NCI-H187 treated with DMSO at 0.1 percent for 48 hours (cell line): ENCODE measurements at places on chromosomes 4 and X.

- DNase-seq: no peak
Measured at GRCh38 chr4:2360396-2360730, 58.1 kb downstream of the ZFYVE28 start.

DNA sequence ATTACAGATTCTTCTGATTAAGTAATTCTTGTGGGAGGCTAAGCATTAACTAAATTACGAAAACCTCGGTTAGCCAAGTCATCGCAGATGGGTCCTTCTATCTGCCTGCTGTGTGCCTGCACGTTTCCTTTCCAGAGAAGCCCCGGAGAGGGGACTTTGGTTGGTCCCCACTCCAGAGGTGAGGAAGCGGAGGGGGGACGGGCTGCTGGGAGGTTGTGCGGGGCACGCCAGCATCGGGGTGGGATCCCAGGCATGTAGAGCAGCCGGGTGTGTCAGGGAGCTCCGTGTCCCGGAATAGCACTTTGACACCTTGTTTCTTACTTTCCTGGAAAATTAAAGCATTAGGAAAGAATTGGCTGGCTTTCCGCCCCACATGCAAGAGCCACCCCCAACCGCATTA lies 26.6 kb downstream of the PIGG start:
- no peak for DNase-seq

- DNase-seq: no peak
Measured at GRCh38 chr4:56127716-56128115, 179.0 kb downstream of the CEP135 start.

DNA sequence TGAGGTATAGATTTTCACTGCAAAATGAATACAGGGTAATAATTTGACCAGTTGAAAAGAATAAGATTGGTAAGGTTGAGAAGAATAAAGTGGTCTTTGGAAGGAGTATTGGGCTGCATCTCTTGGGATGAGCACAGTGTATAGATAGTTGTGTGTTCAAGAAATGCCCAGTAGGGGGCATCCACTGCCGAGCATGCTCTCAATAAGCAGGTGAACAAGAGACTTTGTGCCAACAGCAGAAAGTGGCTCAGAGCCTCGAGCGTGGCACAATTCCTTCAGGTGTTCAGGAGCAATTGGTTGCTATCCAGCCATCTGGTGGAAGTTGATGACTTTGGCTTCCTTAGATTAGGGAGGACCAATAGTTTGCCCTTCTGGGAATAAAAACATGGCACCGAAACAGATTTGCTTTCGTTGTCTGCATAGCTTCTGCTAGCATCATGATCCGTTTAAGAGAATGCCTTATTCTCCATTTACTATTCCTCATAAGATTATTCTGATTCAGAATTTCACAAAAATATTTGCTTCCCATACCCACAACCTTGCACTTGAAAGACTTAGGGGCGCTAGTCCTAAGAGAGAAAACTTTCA lies 258.1 kb upstream of the NEIL3 start:
- no peak for DNase-seq

DNA sequence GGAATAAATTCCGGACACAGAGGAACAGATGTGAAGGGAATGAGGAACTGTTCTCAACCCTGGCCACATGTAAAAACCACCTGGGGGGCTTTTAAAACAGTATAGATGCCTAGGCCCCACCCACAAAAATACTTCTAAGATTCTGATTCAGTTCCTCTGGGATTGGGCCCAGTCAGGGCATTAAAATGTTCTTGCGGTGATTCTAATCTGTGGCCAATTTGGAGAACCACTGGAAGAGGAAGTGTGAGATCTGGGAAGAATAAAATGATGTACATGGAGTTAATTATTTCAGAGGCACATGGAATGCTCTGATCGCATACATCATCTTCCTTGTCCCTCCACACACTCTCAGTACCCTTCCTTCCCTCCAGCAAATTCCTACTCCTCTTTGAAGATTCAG lies 192.2 kb downstream of the APBB2 start:
- no peak for DNase-seq

- DNase-seq: no peak
Measured at GRCh38 chr4:23857367-23857959, 32.4 kb downstream of the PPARGC1A start.

DNA sequence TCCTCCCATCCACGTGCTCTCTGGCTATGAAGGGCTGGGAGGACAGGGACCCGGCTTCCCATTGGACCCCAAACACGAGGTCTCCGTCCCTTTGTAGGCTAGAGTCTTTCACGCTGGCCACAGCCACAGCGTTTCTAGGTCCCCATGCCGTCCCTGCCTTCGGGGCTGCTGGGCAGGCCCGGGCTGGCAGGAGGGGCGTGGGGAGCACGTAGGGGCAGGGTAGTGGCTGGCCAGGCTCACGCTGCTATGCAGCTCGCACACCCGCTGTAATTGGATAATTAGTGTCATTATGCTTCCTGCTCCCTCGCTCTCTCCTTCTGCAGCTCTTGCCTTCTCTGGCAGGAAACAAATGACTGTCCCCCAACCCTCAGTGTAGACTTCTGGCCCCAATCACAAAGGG lies 9.8 kb downstream of the ATP2B3 start:
- DNase-seq: no peak

DNA sequence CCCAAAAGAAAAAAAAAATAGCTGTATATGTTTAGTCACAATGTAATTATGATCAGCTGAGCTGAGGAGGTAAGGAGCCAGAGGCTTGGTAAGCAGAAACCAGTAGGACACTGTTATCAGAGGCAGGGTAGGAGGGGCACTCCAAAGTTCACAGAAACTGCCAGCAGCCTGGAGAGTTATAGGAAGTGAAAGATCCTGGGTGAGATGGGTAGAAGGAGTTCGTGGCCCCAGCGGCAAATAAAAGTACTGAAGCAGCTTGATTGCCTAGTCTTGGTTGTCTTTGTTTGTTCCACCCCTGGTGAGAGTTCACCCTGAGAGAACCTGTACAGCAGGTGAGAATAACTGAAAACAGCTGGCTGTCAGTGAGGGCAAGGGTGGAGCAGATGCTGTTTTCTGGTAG lies 340.8 kb downstream of the ADGRL3 start:
- no peak for DNase-seq

- DNase-seq: no peak
Measured at GRCh38 chrX:38895775-38896174, 94.5 kb downstream of the MID1IP1 start.

- DNase-seq: no peak
Measured at GRCh38 chr4:7331682-7332000, 103.1 kb downstream of the PSAPL1 start.

DNA sequence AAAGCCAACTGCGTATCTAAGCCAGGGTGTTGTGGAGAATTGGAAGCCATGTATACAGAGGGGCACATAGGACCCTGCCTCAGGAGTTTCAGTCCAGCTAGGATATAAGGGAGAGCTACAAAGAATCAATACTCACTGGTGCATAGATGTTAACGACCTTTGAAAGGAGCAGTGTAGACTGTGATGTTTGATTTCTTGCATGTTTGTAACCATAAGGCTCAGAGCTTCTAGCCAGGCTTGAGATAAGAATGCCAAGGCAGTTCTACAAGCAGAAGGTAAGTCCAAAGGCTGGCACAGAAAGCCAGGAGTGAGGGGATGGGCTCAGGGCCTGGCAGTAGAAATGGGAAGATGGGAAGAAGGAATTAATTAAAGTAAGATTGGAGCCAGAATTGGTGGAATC lies 75.7 kb downstream of the CC2D2A start:
- no peak for DNase-seq

- DNase-seq: no peak
Measured at GRCh38 chr4:169724260-169724659, 33.5 kb downstream of the HPF1 start.

DNA sequence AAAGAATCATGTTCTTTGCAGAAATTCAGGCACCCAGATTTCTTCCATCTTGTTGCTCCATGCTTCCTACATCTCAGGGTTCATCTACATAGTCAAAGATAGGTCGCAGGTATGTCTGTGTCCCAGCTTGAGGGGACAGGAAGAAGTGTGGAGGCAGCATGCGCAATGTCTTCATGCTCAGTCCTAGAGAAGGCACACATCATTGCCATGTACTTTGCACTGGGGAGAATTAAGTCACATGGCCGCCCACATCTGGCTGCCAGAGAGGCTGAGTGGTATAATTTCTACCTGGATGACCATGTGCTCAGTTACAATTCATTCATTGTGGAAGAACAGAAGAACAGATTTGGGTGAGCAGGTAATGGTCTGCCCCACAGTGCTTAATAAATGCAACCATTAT lies 54.1 kb downstream of the GAB1 start:
- DNase-seq: no peak

- no peak for DNase-seq
Measured at GRCh38 chr4:3879681-3880614, 113.8 kb downstream of the ADRA2C start.

GRCh38 chrX:85454295-85454694 lies 74.8 kb upstream of the POF1B start:
- DNase-seq: no peak

GRCh38 chr4:159506801-159507517 lies 404.1 kb downstream of the RAPGEF2 start:
- DNase-seq: no peak

DNA sequence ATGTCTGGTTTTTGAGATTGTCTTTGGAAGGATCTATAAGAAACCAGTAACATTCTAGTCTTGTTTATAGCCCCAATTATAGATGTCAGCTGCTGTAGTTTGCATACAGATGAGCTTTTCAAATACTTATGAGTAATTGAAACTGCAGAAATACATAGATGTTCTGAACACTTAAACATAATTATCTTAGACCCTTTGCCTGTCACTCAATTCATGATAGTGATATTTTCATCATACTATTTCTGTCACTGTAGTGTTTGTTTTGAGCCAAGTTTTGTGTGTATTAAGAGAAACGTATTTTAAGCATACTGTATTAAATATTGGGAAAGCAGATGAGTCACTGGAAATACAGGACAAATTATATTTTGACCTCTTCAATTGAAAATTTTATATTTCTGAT lies 69.8 kb upstream of the SMARCA5 start:
- no peak for DNase-seq

GRCh38 chr4:72977936-72978485 lies 91.5 kb downstream of the COX18 start:
- DNase-seq: no peak

DNA sequence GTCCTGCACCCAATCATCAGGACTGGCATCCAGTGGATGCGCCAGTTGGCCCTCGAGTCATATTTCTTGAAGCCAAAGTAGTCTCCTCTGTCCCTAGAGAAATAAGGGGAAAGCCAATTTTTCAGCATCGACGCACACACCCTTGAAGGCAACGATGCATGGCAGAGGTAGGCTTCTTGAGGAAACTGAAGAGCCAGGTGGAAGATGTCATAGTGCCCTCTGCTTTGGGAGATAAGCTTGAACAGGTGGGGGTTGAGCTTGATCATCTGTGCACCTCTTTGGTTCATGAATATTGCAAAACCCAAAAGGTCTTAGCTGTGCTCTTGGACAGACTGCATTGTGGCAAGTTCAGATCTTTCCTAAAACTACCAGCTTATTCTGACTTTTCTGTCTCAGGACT lies 34.6 kb upstream of the WDR1 start:
- DNase-seq: peak; percentile 23

GRCh38 chr4:77710059-77710458 lies 104.4 kb downstream of the CXCL13 start:
- DNase-seq: no peak

- DNase-seq: no peak
Measured at GRCh38 chrX:97616883-97617530, 733.3 kb downstream of the RPA4 start.

- no peak for DNase-seq
Measured at GRCh38 chr4:55820279-55820678, 689 bp downstream of the EXOC1L start.

DNA sequence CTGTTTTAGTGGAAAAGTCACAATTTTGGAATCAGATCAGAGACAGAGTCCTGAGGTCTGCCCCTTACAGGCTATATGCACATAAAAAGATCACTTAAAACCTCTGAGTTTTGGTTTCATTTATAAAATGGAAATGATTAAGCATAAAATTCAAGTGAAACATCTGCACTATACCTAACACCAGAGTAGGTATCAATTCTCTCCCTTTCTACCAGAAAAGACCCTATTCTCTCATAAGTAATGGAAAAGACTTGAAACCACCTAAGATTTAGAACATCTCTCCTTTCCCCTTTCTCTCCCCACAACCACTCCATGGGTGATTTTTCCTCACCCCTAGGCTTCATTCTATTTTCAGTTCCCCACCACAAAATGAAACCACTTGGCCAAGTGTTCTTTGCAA lies 907 bp downstream of the LHFPL1 start:
- DNase-seq: no peak

DNA sequence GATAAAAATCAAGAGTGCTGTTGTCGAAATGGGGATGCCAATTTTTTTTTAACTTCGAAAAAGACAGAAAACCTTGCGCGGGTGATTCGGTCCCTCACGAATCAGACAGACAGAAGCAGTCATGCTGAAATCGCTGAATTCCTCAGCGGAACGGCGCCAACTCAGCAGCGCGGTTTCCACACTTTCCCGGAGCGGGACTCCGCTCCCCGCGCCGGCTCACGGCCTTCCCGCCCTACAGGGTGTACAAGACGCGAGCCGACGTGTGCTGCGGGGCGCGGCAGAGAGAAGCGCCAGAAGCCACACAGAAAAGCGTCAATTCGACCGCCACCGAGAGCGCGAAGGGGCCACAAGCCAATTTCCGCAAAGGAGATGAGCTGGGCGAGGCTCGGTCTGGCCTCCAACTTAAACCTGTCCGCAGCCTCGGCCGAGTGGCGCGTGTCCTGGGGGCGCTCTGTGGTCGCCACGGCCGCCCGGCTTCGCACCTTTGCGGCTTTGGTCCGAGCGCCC lies 1.3 kb downstream of the NEXMIF start:
- no peak for DNase-seq

DNA sequence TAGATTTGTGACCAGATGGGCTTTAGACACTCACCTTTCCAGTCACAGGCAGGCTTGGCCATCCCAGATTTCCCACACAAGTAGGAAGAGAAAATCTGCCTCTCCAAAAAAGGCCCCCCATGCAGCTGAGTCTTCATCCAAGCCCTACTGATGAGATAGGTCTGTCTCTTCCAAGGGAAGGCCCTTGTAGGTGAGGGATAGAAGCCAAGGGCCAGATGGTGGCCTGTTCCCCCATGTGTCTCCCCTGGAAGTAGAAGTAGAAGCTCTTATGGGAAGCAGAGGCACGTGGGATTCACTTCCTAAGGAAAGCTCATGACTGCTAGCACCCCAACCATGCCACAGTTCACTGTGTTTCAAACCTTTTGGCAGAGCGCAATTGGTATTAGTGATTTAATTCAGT lies 81.5 kb downstream of the REPS2 start:
- no peak for DNase-seq

DNA sequence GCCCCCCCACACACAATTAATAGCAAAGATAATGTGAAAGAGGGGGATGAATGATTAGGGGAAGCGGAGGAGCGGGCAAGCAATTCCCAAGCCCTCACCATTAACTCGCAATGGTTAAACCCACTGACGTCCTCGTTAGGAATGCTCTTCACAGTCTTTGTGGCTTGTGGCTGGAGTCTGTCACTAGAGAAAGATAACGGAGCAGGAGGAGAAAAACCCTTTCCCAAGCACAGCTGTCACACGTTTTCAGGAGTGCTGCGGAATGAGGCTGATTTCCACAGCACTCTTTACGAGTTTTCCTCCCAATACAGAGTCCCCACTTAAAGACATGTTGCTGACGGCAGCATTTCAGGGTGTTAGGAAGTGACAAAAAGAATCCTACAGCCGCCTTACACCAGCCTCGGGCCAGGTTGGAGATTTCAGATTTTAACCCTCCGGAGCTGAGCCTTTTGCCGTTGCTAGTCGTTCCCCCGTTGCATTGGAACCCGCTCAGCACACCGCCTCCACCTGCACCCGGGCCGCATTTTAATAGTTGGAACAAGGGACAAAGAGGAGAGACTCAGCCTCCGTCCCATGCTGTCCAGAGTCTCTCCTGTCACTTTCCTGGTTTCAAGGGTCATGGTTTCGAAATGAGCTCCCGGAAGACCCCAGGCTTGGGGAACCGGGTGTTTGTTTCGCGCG lies 92.2 kb downstream of the GEMIN8 start:
- DNase-seq: no peak
